ENCODE measurements at places on chromosomes 1 and 21.

DNA sequence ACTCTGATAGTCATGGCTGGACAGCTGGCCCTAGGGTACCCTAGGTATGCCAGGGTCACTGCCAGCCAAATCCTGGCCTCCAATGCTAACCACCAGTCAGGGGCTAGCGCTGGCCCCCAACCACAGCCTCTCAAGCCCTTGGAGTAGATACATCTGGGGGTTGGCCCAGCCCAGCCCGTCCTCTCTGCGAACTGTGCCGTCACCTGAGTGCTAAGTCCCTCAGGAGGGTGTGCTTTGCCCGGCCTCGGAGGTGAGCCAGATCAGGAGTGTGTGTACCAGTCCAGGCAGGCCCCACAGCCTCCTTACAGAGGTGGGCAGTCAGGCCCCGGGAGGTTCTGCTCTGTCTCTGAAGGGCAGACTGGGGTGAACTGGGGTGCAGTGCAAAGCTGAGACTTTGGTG is 34.0 kb upstream of the DISP3 start:
- no peak overlapping the region for H3K4me3 ChIP-seq
- no peaks in the 10 kb centered on the region for H3K36me3 ChIP-seq
- peaks cover 22% of the 10 kb centered on the region for H3K27me3 ChIP-seq
- no peak for DNase-seq
- no peak overlapping the region for H3K27ac ChIP-seq

DNA sequence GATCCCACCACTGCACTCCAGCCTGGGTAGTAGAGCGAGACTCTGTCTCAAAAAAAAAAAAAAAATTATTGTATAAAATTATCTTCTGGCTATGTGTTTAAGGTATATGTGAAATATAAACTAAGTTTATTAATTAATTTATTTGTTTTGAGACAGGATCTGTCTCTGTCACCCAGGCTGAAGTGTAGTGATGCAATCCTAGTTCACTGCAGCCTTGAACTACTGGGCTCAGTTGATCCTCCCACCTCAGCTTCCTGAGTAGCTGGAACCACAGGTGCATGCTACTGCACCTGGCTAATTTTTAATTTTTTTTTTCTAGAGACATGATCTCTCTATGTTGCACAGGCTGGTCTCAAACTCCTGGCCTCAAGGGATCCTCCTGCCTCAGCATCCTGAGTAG is 67.9 kb downstream of the RD3 start:
- H3K36me3 ChIP-seq: peaks cover 1% of the 10 kb centered on the region
- DNase-seq: no peak
- peaks cover 7% of the 10 kb centered on the region for H3K4me1 ChIP-seq

DNA sequence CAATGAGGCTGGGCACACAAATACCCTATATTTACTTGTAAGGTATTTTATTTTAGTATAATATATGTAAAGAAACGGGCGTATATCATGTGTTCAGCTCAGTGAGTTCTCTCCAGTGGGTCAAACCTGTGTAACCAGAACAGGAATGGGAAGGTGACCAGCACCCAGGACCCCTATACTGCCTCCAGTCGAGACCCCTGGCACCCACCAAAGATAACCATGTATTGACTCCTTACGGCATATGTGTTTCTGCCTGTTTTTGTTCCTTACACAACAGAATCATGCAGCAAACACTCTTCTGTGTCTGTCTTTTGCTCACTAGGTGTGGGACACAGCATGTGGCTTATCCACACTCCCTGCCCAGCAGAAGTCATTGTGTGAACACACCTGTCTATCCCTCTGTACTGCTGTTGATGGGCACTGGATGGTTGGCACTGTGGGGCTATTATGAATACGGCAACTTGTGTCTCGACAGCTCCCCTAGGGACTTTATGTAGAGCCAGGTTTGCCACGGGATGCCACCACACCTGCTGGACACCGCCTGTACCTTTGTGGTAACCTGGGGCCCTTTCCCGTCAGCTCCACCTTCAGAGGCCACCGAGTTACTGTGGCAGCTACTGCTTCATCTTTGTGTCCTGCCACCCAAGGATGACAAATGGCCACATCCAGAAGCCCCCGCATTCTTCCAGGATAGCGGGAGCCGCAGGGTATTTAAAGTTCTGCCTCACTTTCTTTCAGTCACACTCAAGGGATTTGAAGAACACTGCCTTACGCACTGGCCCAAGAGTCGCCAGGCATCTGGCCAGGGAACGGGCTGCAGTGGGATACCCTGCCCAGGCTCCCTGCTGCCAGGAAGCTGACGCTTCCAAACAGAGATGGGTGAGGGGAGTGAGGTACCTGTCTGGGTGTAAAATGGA is 23.5 kb upstream of the C2CD2 start:
- H3K4me3 ChIP-seq: no peak overlapping the region
- H3K36me3 ChIP-seq: peaks cover 8% of the 10 kb centered on the region
- no peak for DNase-seq
- H3K27me3 ChIP-seq: peaks cover 3% of the 10 kb centered on the region

DNA sequence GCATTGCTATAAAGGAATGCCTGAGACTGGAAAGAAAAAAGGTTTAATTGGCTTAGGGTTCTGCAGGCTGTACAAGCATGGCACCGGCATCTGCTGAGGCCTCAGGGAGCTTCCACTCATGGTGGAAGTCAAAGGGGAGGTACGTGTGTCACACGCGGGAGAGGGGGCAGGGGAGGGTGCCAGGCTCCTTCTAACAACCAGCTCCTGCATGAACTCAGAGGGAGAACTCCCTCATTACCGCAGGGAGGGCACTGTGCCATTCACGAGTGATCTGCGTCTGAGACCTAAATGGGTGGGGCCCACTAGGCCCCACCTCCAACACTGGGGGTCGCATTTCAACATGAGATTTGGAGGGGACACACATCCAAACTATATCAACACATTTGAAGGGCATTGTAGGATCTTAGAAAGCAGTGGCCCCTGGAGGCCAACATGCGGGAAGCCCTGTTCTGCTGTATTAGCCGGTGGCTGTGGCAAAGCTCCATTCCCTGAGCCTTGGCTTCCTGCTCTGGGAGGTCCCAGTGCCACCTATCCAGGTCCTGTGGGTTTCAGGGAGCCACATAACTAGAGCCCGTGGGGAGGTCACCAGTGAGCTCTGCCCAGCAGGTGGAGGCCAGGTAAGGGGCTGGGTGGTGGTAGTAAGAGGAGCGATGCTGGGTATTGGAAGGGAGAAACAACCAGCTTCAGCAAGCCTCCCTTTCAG is 10.0 kb downstream of the WNT3A start:
- no peak overlapping the region for H3K4me3 ChIP-seq
- peak; percentile 9 for DNase-seq
- no peaks in the 10 kb centered on the region for H3K36me3 ChIP-seq
- no peak overlapping the region for H3K27ac ChIP-seq
- H3K27me3 ChIP-seq: no peaks in the 10 kb centered on the region
- no peaks in the 10 kb centered on the region for H3K4me1 ChIP-seq

DNA sequence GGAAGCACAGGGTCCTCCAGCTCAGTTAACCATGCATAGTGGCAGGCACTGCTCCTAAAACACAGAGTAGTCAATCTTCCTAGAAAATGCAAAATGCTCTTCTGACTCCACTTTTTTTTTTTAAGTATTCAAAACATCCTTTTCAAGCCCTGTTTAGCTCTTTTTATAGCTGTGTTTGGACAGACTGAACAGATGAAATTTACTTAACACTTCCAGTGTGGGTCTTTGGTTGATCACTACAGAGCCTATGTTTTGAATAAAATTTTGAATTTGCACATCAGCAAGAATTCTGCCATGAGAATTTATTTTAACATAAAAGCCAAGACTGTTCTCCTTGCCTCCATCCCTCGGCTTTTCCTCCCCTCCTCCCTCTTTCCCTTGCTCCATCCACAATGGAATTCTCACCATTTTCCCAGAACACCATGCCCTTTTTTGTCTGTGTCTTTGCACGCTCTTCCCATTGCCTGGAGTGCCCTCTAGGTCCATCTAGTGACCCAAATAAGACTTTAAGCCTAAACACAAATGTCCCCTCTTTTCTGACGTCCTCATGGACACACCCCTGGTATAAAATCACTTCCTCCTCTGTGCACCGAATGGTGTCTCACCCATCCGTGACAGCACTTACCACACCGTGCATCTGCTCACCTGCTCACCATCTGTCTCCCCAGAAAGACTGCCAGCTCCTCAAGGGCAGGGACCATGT is 24.0 kb upstream of the CPT2 start:
- no peak overlapping the region for H3K4me3 ChIP-seq
- H3K36me3 ChIP-seq: no peaks in the 10 kb centered on the region
- peaks cover 3% of the 10 kb centered on the region for H3K4me1 ChIP-seq
- H3K27me3 ChIP-seq: peaks cover 17% of the 10 kb centered on the region

DNA sequence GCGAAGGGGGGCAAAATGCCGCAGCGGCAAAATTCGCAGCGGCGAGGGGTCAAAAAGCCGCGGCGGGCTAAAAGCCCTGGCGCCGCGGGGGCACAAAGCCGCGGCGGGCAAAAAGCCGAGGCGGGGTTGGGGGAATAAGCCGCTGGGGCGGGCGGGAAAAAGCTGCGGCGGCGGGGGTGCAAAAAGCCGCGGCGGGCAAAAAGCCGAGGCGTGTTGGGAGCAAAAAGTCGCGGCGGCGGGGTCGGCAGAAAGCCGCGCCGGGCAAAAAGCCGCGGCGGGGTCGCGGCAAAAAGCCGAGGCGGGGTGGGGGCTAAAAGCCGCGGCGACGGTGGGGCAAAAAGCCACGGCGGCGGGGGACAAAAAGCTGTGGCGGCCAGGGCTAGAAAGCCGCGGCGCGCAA is 3902.5 kb downstream of the SRGAP2C start:
- DNase-seq: no peak
- no peaks in the 10 kb centered on the region for H3K4me1 ChIP-seq
- peaks cover 7% of the 10 kb centered on the region for H3K36me3 ChIP-seq
- H3K4me3 ChIP-seq: no peak overlapping the region

GRCh38 chr21:36388835-36389234 is 3.6 kb downstream of the CHAF1B start:
- peaks cover 17% of the 10 kb centered on the region for H3K4me1 ChIP-seq
- H3K36me3 ChIP-seq: peaks cover 43% of the 10 kb centered on the region
- no peak overlapping the region for H3K27ac ChIP-seq
- no peak overlapping the region for H3K4me3 ChIP-seq
- DNase-seq: no peak

- peak overlapping the region; percentile 51 for H3K27ac ChIP-seq
- H3K4me3 ChIP-seq: no peak overlapping the region
- H3K27me3 ChIP-seq: no peaks in the 10 kb centered on the region
- peaks cover 2% of the 10 kb centered on the region for H3K4me1 ChIP-seq
- no peak for DNase-seq
Observed at GRCh38 chr1:54219688-54220003, 19.7 kb downstream of the MRPL37 start.

DNA sequence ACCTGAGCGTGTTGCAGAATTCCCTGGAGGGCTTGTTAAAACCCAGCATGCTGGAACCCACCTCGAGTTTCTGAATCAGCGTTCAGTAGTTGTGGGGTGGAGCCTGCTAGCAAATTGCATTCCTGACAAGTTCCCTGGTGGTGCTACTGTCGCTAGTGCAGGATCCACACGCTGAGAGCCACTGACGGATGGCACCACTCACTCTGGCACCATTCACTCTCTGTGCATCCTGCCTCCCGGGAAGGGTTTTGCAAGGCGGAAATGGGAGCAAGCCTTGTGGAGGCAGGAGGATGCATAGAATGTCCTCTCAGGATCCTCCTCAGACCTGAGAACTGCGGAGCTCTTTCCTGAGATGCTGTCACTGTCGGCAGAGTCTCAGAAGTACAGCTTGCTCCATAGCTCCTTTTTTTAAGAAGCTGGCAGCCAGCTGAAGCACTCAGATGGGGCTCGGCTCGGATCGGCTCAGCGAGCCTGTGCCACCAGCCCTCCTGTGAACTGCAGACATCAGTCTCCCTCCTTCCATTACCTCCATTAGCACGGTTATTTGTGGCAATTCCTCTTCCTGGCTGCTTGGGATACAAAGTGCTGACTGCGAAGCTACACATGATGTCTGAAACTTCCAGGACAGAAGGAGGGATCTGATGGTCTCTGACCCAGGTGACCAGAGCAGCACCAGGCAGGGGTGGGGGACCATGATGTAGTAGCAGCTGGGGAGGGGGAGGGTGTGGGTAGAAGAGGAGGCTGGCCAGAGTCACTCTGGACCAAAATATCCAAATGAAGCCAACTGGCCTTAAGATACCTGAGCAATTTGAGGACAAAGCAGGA is 89.6 kb downstream of the C1orf94 start:
- no peaks in the 10 kb centered on the region for H3K36me3 ChIP-seq
- H3K4me1 ChIP-seq: no peaks in the 10 kb centered on the region
- H3K4me3 ChIP-seq: no peak overlapping the region
- H3K27ac ChIP-seq: no peak overlapping the region
- peaks cover 2% of the 10 kb centered on the region for H3K27me3 ChIP-seq

DNA sequence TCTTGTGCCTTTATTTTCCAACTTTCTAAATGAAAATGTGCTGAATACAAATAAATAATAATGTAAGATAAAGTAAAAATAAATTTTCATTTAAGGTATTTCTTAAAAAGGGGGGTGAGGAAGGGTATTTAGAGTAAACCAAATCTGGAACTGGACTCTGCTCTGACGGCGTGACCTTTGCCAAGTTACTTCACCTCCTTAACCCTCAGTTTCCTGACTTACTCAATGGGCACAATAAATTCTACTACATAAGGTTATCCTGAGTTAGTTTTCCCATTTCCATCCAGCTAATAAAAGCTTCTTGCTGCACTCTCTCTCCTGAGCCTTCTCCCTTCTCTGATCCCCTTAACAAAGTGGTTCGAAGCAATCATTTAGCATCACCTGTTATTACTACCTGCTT is 93.9 kb downstream of the NID1 start:
- peak overlapping the region; percentile 96 for H3K27ac ChIP-seq
- H3K36me3 ChIP-seq: peaks cover 3% of the 10 kb centered on the region
- H3K4me3 ChIP-seq: peak overlapping the region; percentile 83
- no peaks in the 10 kb centered on the region for H3K27me3 ChIP-seq

- no peak overlapping the region for H3K4me3 ChIP-seq
- no peaks in the 10 kb centered on the region for H3K27me3 ChIP-seq
- H3K36me3 ChIP-seq: peaks cover 13% of the 10 kb centered on the region
- H3K27ac ChIP-seq: no peak overlapping the region
- peaks cover 18% of the 10 kb centered on the region for H3K4me1 ChIP-seq
Observed at GRCh38 chr1:111469539-111469938, 4.2 kb upstream of the C1orf162 start.

DNA sequence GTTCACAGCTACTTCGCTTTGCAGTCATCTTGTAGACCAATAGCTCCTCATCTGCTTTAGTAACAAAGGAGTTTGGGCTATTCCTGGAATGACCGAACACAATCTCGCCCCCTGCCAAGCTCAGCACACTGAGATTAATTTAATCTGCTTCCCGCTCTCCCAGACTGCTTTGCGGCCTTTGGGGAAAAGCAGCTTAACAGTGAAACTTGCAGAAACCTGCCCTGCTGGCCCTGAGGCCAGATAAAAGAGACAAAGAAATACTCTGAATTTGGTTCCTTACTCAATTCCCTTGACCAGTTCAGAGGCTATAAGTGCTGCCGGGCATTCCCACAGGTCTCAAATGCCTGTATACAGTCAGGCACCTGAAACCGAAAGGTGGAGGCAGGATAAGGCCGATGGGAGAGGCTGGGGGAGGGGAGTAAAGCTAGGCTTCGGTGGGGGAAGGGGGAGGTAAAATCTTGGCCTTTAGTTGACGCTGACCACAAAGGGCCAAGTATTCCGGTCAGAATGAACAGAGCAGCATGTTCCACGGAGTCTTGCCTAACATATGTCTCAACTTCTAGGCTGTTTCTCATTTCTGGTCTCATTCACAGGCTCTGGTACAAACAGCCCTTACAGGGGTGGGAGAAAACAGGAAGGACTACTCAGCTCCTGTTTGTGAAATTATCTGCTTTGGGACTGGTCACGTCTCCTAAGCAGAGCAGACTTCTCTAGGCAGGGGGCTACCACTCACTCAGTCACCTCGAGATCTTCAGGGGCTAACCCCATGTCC is 17.7 kb upstream of the A3GALT2 start:
- no peaks in the 10 kb centered on the region for H3K27me3 ChIP-seq
- no peak overlapping the region for H3K4me3 ChIP-seq
- H3K4me1 ChIP-seq: peaks cover 28% of the 10 kb centered on the region
- H3K36me3 ChIP-seq: peaks cover 6% of the 10 kb centered on the region
